ENCODE measurements at places on chromosomes 7 and 10.

GRCh38 chr7:39211581-39211980, 233.9 kb downstream of the POU6F2 start:
- DNase-seq, result no peak

GRCh38 chr10:55019439-55019838, 218.4 kb upstream of the PCDH15 start:
- peak; percentile 56 for DNase-seq

GRCh38 chr7:126535176-126535575, 717.6 kb downstream of the GRM8 start:
- no peak for DNase-seq

DNA sequence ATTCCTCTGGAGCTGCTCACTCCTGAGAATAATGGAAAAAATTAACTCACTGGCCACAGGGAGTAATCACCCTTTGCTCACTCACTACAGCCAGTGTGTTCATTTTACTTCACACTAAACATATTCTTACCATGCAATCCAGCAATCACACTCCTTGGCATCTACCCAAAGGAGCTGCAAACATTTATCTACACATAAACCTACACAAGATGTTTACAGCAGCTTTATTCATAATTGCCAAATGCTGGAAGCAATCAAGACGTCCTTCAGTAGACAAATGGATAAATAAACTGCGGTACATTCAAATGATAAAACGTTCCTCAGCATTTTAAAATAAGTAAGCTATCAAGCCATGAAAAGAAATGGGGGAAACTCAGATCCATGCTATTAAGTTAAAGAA, 34.2 kb upstream of the POM121L12 start:
- DNase-seq, result no peak

DNA sequence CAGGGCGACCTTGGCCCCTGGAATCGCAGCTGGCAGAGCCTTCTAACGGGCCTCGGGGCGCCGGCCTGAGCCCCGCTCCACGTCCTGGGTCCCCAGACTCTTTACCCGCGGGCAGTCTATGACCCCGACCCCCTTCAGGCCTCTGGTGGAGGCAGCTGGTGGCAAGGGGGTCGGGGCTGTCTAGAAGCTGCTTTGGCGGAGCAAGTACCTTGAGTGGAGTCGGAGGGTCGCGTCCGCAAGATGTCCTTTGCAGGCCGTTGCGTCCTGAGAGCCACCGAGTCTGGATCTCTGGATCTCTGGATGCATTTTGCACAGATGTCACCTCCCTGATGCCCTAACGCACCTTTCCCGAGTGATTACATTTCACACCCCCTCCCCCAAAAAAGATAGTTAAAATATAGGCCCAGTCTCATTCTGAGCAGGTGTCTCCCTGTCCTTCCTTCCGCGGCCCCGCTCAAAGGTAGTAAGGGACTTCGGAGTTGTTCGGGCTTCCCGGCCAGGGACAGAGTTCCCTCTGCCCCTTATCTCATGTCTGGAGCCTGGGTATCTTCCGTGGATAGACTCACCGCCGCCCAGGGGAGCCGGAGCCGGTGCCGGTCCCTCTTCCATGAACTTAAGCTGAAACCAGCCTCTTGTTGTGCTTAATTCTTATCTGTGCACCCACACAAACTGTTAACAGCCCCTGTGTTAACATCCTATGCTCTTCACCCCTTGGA, 457 bp downstream of the ACADSB start:
- no peak for DNase-seq

DNA sequence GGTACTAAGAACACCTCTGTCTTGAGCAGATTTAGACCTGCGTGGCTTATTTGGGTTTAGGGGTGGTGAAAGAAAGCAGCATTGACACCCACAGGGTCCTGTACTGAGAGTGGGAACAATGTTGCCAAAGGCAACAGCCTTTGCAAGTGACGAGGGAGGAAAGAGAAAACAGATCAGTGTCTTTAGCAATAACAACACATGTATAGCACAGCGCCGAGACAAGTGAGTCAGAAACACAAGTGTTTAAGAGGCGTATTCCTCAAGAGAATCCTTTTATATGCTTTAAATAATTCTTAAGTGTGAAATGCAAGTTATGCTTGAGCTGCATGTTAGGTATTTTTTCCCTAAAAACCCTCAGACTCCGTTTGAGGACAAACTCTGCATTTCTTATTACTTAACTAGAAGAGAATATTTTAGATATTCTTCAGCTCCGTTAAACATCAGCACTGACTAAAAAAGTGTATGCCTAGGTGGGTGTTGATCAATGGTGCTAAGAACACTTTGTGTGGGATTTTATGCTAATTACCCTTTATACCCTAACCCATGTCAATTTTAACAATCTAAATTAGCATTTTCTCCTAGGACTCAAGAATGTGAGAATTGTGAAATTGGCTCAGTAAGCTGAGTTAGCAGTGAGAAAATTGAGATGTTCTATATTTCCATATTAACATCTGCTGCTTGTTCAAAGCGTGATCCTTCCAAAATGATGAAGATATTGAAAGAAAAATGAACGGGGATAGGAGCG, 1095.4 kb upstream of the CELF2 start:
- DNase-seq, result no peak

DNA sequence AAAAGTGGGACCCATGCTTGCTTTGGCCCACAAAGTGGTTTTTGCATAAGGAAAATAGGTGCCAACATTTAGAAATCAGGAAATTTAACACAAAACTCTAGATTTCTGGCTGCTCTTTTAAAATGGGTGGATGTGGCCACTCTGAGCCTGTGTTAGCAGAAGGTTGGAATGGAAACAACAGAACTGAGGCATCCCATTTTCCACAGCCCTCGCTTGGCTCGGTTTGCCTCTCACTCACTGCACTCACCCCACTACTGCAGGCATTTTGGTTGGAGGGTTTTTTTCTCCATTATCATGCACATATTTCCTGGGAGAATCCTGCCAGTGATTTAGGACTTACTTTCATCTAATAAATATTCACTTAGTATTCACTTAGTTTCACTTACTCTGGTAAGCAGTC, 178.9 kb downstream of the BICC1 start:
- no peak for DNase-seq

GRCh38 chr7:158763454-158764033, 58.9 kb upstream of the NCAPG2 start:
- no peak for DNase-seq

DNA sequence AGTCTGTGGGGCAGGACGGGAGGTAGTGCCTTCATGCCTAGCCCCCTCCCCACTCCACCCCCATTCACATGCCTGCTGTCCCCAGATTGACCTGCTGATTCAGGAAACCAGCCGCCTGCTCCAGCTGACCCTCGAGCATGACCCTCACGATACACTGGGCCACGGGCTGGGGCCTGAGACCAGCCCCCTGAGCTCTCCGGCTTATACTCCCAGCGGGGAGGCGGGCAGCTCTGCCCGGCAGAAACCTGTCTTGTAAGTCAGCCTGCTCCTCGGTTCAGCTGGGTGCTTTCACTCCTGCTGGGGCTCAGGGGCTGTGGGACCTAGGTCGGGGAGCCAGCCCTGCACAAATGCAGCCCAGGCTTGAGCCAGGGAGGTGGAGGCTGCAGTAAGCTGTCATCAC, 22.4 kb downstream of the LIMK1 start:
- DNase-seq, result no peak

DNA sequence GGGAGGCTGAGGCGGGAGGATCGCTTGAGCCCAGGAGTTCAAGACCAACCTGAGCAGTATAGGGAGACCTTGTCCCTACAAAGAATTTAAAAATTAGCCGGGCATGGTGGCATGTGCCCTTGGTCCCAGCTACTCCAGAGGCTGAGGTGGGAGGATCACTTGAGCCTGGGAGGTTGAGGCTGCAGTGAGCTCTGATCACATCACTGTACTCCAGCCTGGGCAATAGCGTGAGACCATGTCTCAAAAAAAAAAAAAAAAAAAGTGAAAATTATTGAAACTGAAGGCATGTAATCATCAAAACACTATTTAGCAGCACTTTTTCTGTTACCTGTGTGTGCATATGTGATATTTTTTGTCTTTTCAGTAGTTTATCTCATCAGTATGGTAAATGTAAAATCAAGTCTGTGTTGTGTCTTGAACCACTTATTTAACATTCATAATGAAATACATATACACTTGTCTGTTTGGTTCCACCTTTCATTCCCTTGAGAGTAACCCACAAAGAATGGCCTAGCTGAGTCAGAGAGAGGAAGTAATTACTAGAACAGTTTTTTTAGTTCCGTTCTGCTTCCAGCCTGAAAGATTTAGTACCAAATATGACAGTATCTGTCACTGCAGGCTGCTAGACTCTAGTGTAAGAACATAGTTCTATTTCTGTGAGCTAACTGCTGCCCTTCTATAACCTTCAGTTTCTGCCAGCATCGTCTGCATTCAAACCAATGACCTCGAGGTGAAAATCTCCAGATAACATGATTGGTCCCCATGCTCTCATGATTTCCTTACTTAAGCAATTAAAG, 68.6 kb downstream of the MMRN2 start:
- DNase-seq, result no peak

GRCh38 chr10:123157210-123157609, 3.0 kb downstream of the BUB3 start:
- DNase-seq, result no peak

- DNase-seq, result no peak
Measured at GRCh38 chr10:76550806-76551205, 1086.8 kb downstream of the KCNMA1 start.

GRCh38 chr7:6436385-6436685, 11.4 kb downstream of the DAGLB start:
- DNase-seq, result no peak

All from retinal pigment epithelial cell (primary cell).